ENCODE measurements at places on chromosomes 13 and 19. TPM values are rescaled to one million over a fixed set of nuclear protein-coding genes. Genes with fewer than 3 reads are reported as not detected.

- H3K27me3 ChIP-seq = no peaks in the 10 kb centered on the region
- H3K36me3 ChIP-seq = peaks cover 32% of the 10 kb centered on the region
- no peak for DNase-seq
- no peak overlapping the region for H3K27ac ChIP-seq
These were observed 6.5 kb downstream of the UQCRFS1 start for GRCh38 chr19:29206453-29206852.

GRCh38 chr19:18291019-18291524 is 9.7 kb upstream of the JUND start:
- no peak for DNase-seq
- no peaks in the 10 kb centered on the region for H3K27me3 ChIP-seq
- peak overlapping the region; percentile 62 for H3K4me3 ChIP-seq

Gene CLIP3
- not detected for polyA plus RNA-seq

GRCh38 chr13:49667773-49668172 is 23.5 kb downstream of the EBPL start:
- H3K4me3 ChIP-seq = no peak overlapping the region
- DNase-seq = no peak
- no peak overlapping the region for H3K27ac ChIP-seq
- no peaks in the 10 kb centered on the region for H3K4me1 ChIP-seq

DNA sequence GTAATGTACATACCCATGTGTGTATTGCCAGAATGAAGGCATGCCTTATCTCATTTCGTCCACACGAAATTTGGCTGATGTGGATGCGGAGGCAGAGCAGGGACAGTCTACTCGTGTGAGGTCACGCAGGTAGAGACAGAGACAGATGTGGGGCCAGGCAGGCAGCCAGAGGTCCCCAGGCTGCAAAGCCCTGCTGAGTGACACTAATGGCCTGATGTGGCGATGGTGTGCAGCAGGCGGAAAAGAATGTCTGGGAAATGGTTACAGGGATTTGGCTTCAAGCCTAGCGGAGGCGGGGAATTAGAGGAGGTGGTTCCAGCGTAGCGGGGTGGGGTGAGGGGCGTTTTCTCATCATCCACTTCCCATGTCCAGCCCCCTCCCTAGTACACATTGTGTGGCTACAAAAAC is 4.2 kb upstream of the IZUMO2 start:
- no peak overlapping the region for H3K27ac ChIP-seq
- H3K4me1 ChIP-seq = no peaks in the 10 kb centered on the region
- no peak for DNase-seq
- no peak overlapping the region for H3K4me3 ChIP-seq
- H3K36me3 ChIP-seq = no peaks in the 10 kb centered on the region

- no peak overlapping the region for H3K27ac ChIP-seq
- peaks cover 46% of the 10 kb centered on the region for H3K27me3 ChIP-seq
- DNase-seq = no peak
- no peak overlapping the region for H3K4me3 ChIP-seq
- H3K4me1 ChIP-seq = peaks cover 10% of the 10 kb centered on the region
- no peaks in the 10 kb centered on the region for H3K36me3 ChIP-seq
These were observed 38.4 kb downstream of the EFNB2 start for GRCh38 chr13:106497079-106497478.

DNA sequence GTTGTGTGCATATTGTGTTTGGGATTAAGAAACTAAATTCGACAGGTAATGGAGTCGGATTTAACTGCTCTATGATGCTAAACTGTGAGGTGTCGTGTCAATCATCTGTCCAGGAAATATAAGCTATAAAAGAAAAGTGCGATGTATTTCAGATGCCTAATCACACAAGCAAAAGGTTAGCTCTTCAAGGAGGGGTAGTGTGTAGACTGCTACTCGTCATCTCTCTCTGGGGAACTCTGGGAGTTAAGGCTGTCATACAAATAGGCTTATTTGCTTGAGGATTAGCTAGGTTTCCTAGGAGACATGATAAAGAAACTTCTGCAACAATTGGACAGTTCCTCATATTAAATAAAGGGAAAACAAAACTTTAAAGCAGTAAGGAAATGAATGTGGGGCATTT is 462.1 kb downstream of the OLFM4 start:
- H3K4me1 ChIP-seq = no peaks in the 10 kb centered on the region
- no peaks in the 10 kb centered on the region for H3K27me3 ChIP-seq
- no peaks in the 10 kb centered on the region for H3K36me3 ChIP-seq
- no peak overlapping the region for H3K4me3 ChIP-seq

Gene RFPL4AL1
- polyA plus RNA-seq = not detected

DNA sequence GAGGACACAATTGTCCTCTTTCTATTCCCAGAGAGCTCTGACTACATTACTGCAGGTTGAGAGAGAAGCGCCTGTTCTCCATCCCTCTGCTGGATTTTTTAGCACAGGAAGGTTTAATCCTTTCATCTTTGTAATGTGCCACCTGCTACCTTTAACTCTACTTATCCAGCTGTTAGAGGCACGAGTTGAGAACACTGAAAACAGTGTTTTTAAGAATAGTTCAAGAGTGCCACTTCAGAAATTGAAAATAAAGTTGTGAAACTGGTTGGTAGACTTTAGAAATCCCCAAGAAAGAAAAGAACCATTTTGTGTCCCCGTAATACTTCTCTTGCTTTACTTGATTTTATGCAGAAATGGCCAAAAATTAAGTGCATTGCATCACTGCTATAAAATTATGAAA is 20.6 kb downstream of the FREM2 start:
- DNase-seq = no peak
- H3K27me3 ChIP-seq = no peaks in the 10 kb centered on the region
- H3K36me3 ChIP-seq = no peaks in the 10 kb centered on the region
- H3K27ac ChIP-seq = no peak overlapping the region

DNA sequence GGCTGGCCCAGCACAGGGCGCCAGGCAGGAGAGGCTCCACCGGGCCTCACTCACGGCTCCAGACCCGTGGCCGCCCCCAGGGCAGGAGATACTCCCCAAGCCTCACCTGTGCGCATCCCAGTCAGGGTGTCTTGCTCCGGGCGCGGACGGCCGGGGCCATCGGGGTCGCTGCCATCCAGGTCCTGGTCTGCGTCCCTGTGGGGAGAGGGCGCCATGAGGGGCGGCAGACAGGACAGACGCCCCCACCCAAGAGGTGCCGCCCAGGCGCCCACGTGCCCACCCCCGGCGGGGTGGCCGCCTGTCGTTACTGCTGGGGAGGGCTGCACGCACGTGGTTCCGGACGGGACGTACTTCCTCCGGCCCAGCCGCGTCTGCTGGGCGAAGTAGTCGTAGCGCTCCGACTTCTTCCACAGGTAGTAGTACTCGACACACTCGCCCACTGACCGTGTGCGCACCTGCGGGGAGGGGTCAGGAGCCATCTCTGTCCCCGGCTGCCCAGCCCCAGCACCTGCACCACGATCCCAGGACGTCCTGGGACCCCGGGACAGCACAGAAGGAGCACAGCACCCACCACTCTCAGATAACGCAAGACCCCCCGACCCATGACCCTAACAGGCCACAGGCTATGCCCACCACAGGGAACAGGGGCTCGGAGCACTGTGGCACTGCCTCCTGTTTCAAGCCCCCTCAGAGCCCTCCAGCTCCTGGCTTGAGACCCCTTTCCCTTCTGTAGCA is 17.4 kb upstream of the PLPP2 start:
- DNase-seq = no peak
- no peak overlapping the region for H3K27ac ChIP-seq
- H3K36me3 ChIP-seq = peaks cover 82% of the 10 kb centered on the region
- H3K27me3 ChIP-seq = no peaks in the 10 kb centered on the region

DNA sequence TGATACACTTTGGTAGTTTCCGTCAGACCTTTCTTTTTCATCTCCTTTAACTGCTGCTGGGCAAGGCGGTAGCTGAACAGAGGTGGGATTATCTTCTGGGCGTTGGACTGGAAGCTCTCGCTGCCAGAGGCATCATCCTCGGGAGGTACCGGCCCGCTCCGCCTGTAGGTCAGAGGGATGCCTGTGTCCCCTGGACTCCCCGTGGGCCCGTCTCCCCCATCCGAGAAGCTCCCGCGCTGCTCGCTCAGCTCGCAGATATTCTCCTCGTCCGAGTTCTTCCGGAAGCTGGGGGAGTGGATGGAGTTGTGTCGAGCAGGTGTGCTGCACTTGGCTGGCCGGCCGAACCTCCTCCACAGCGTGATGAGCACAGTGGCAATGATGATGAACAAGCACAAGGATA is 27.7 kb downstream of the THSD1 start:
- DNase-seq = no peak
- H3K4me3 ChIP-seq = no peak overlapping the region
- H3K27me3 ChIP-seq = no peaks in the 10 kb centered on the region
- H3K4me1 ChIP-seq = no peaks in the 10 kb centered on the region
- H3K27ac ChIP-seq = no peak overlapping the region

DNA sequence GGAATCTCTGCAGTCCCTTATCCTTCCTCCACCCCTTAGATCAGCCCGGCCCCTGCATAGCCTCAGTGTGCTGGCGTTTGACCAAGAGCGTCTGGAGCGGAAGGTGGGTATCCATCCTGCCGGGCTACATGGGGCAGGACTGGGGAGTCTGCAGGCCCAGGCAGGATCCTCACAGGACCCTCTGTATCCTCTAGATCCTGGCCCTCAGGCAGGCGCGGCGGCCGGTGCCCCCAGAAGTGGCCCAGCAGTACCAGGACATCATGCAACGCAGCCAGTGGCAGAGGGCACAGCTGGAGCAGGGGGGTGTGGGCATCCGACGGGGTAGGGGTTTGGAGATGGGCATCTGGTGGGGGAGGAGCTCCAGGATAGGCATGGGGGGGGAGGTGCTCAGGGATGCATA is 8.9 kb downstream of the PODNL1 start:
- no peak for DNase-seq
- H3K27me3 ChIP-seq = no peaks in the 10 kb centered on the region
- H3K4me3 ChIP-seq = no peak overlapping the region
- H3K36me3 ChIP-seq = peaks cover 48% of the 10 kb centered on the region
- no peak overlapping the region for H3K27ac ChIP-seq
- peaks cover 11% of the 10 kb centered on the region for H3K4me1 ChIP-seq

- H3K4me3 ChIP-seq = no peak overlapping the region
- H3K36me3 ChIP-seq = no peaks in the 10 kb centered on the region
- no peak for DNase-seq
- no peaks in the 10 kb centered on the region for H3K27me3 ChIP-seq
- no peaks in the 10 kb centered on the region for H3K4me1 ChIP-seq
These were observed 371.4 kb downstream of the UQCRFS1 start for GRCh38 chr19:28841531-28841930.

Gene RPL18A
- polyA plus RNA-seq = 1,189 TPM

Gene NKPD1
- polyA plus RNA-seq = not detected

Gene VMAC
- polyA plus RNA-seq = 13.0 TPM

Gene KLK15
- not detected for polyA plus RNA-seq

DNA sequence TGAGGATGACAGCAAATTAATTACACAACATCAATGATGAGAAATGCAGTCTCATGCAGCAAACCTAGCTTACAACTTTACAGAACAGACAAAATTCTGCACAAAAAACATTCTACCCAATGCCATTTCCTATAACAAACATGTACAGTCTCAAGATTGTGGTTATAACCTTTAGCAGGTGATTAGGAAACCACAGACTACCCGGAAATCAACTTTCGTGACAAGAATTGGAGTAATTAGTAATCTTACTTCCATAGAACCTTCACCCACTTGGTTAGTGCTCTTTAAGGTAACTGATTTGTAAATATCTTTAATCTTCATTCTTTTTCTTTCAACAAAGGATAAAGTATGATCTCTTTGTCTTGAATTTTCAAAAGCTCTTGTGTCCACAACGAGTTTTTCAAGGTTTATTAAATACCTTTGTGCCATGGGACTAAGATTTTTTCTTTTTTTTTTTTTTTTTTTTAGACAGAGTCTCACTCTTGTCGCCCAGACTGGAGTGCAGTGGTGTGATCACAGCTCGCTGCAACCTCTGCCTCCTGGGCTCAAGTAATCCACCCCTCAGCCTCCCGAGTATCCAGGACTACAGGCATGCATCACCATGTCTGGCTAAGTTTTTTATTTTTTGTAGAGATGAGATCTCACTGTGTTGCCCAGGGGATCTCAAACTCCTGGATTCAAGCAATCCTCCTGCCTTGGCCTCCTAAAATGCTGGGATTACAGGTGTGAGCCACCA is 78.8 kb downstream of the MAP4K1 start:
- H3K4me3 ChIP-seq = no peak overlapping the region
- peaks cover 15% of the 10 kb centered on the region for H3K4me1 ChIP-seq
- H3K27ac ChIP-seq = no peak overlapping the region
- no peaks in the 10 kb centered on the region for H3K36me3 ChIP-seq
- peaks cover 5% of the 10 kb centered on the region for H3K27me3 ChIP-seq

Gene ZNF570
- polyA plus RNA-seq = 0.80 TPM

- H3K4me3 ChIP-seq = no peak overlapping the region
- peaks cover 74% of the 10 kb centered on the region for H3K36me3 ChIP-seq
- no peaks in the 10 kb centered on the region for H3K4me1 ChIP-seq
- peak; percentile 87 for DNase-seq
- H3K27me3 ChIP-seq = no peaks in the 10 kb centered on the region
- no peak overlapping the region for H3K27ac ChIP-seq
These were observed 10.5 kb downstream of the PVR start for GRCh38 chr19:44653977-44654774.

DNA sequence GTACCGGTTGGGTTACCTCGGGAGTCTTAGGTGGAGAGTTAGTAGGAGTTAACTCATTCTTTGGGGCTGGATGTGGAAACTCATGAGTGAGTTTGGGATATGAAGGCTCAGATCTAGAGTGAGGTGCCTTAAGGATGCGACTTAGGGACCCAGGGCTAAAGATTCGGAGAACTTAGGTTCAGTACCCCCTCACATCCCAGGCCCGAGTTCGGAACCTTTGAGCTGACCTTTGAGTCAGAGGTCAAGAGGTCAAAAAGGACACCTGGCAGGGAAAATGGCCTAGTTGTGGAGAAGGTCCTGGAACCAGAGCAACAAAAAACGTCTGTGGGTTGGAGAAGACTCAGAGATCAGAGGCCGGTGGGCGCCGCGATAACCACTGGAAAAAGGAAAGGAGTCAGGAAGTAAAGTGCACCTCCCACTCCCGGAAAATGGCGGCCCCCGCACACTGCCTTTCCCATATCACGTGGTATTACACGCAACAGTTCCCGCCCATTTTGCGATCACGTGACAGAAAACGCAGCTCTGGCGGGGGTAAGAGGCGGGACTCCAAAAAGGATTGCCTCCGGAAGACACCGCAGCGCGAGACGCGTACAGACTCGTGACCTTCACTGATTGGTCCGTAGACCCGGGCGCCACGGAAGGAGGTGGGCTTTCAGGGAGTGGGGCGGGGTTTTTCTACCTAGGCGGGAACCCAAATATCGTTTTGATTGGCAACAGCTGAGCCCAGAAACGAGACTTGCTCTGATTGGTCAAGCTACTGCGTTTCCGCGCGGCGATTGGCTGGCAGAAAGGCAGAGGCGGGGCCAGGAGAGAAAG is at the start of gene ACTMAP:
Gene ACTMAP (minus strand): TSS at position 420 of the 816 bp plus-strand sequence. CDS start 674 bp downstream, outside the sequence.
- H3K27ac ChIP-seq = peak within 1 kb of the TSS; percentile 92
- peak; percentile 100 for DNase-seq
- no peaks in the 10 kb centered on the region for H3K36me3 ChIP-seq
- H3K27me3 ChIP-seq = no peaks in the 10 kb centered on the region

GRCh38 chr13:105342281-105342820 is 1193.1 kb downstream of the EFNB2 start:
- no peak overlapping the region for H3K27ac ChIP-seq
- no peaks in the 10 kb centered on the region for H3K4me1 ChIP-seq
- H3K4me3 ChIP-seq = no peak overlapping the region
- DNase-seq = no peak

GRCh38 chr13:108940121-108940520 is 310.7 kb downstream of the MYO16 start:
- no peak overlapping the region for H3K27ac ChIP-seq
- DNase-seq = peak; percentile 59
- no peak overlapping the region for H3K4me3 ChIP-seq
- H3K27me3 ChIP-seq = no peaks in the 10 kb centered on the region

Measured in CD14-positive monocyte (primary cell).